T-helper 2 cell (primary cell): ENCODE measurements at places on chromosomes 6 and 20.
A peak's percentile ranks its signal among the peaks of the same experiment; 100 is the strongest.

DNA sequence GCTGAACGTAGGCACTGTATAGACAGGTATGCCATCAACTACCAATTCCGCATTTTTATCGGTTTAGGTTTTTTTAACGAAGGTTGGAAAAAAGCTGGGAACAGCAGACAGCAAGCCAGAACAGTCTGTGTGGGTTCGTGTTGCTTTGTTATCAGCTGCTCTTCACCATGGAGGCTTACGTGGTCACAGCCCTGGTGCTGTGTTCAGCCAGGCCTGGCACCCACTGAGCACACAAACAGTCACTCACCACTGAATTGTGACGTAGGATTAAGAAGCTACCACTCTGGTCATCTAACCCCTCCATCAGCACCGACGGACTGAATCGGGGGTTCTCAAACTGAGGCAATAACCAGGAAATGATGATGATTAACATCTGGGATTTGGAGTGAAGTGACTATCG, 13.2 kb downstream of the FAM210B start:
- DNase-seq, result no peak

- no peak for DNase-seq
Observed at GRCh38 chr20:61697666-61698597, 367.7 kb downstream of the TAF4 start.

- no peak for DNase-seq
Observed at GRCh38 chr6:170136541-170137175, 154.2 kb downstream of the DLL1 start.

DNA sequence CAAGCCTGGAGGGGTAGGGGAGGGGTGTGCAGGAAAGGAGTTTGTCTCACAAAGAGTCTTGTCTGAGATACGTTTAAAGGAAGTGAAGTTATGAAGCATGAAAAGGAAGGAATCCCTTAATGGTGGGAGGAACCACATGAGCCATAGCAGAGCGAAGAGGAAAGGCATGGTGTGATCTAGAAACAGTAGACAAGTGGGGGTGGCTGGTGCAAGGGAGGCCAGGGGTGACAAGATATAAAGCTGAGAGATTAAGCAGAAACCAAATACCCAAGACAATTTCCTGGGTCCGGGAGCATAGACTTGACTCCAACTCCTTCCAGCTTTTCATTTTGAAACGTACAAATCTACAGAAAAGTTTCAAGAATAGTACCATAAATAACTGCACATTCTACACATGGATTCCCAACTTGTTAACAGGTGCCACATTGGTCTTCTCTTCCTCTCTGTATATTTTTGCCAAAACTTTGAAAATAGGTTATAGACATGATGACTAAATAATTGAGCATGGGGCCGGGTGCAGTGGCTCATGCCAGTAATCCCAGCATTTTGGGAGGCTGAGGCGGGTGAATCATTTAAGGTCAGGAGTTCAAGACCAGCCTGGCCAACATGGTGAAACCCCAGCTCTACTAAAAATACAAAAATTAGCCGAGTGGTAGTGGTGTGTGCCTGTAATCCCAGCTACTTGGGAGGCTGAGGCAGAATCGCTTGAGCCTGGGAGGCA, 211.6 kb downstream of the SLC24A3 start:
- DNase-seq, result no peak

DNA sequence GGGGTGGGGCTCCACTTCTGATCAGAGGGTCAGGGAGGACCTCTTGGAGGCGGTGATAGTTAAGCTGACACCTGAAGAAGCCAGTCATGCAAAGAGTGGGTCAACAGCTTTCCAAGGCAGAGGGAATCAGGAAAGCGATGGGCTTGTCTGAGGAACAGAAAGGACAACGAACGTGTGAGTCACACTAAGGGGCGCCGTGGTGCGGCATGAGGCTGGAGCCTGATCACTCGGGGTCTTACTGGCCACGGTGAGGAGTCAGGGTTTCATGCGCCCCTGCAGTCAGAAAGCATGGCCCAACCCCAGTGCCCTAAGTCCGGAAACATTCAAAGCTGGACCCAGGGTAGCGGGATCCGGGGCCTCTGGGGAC, 50.6 kb upstream of the SLC32A1 start:
- DNase-seq, result no peak

DNA sequence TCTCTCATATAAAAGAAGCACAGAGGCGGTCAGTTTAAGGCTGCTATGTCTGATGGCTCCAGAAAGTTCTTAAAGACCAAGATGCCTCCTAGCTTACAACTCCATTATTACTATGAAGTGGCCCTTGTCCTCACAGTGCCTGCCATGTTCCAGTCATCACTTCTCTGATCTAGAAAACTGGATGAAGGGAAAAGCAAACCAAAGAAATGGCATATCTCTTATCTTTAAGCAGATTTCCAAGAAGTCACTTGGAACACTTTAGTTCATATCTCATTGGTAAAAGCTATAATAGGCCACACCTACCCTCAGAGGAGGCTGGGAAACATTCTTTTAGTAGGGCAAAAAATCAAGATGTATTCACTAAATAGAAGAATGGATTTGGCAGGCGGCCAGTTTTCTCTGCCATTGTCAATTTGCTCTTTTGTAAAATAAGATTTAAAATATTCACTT, 289.6 kb downstream of the TBC1D7 start:
- no peak for DNase-seq

GRCh38 chr6:87606199-87606598, 16.3 kb downstream of the ORC3 start:
- no peak for DNase-seq

DNA sequence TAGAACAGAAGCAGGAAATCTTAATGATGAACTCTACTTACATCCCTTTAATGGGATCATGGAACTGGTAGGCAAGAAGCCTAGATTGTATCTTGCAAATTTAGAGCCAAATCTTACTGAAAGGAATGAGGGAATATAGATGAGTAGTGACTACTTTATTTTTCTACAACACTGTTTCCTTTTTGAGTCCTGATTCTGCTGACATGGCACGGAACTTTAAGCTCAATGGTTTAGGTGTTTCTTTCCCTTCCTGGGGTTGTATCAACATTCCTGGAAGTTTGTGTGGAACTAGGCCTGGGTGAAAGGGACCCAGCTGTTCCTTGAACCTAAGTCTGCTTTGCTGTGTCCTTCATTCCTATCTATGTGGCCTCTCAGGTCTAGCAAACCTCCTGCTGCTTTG, 705.3 kb upstream of the FLRT3 start:
- DNase-seq, result no peak

GRCh38 chr6:16446273-16446672, 207.9 kb downstream of the GMPR start:
- DNase-seq, result no peak

- no peak for DNase-seq
Observed at GRCh38 chr6:92281571-92282076, 1137.7 kb downstream of the EPHA7 start.

- no peak for DNase-seq
Observed at GRCh38 chr6:86723729-86724128, 213.6 kb upstream of the HTR1E start.

GRCh38 chr6:170279977-170280688, 10.7 kb downstream of the DLL1 start:
- DNase-seq, result peak; percentile 56

DNA sequence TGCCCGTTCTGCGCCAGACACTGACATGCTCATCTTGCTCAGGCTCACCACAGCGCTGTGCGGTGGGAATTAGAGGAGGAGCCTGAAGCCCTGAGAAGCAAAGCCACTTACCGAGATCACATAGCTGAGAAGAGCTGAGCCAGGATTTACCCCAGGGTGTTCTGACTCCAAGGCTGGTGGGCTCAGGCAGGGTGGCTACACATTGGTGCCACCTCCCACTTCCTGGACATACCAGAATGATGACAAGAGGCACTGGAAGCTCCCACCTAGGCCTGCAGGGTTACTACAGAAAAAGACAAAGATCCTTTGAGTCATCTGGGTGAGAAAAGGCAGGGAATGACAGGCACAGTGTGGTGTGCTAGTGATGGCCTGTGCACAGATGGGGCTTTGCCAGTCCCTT, 24.4 kb upstream of the FKBP1A start:
- DNase-seq, result no peak

GRCh38 chr6:158963020-158963808, 36.8 kb downstream of the RSPH3 start:
- DNase-seq, result no peak

DNA sequence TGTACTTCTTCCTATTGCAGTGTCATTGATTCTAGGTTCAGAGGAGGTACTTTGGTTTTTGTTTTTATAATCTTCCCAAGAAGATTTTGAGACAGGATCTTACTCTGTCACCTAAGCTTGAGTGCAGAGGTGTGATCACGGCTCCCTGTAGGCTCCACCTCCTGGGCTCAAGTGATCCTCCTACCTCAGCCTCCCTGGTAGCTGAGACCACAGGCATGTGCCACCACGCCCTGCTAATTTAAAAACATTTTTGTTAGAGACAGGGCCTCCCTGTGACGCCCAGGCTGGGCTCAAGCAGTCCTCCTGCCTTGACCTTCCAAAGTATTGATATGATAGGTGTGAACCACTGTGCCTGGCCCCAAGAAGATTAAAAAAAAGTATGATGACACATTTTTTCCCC, 3.4 kb upstream of the SLC17A5 start:
- DNase-seq, result no peak

GRCh38 chr6:161716176-161716575, 442.3 kb upstream of the AGPAT4 start:
- DNase-seq, result no peak

GRCh38 chr6:156280065-156280464, 497.1 kb upstream of the ARID1B start:
- no peak for DNase-seq

DNA sequence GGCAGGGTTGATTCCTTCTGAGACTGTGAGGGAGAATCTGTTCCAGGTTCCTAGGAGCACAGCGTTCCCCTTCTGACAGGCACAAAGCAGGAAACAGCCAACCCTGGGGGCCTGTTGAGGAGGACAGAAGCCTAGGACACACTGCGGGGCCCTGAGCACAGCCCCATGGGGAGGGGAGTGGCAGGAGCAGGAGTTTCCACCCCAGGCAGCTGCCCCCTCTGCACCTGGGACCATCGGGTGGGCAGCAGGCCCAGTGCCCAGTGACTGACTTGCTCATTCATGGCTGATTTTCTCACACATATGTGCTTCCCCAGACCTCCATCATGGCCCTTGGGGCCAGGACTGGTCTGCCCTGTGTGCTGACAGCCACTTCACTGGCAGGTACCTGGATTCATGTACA, 6.2 kb upstream of the SLC22A1 start:
- DNase-seq, result no peak

GRCh38 chr6:77178821-77179220, 284.5 kb downstream of the HTR1B start:
- no peak for DNase-seq

- DNase-seq, result no peak
Observed at GRCh38 chr6:136158387-136158821, 91.7 kb downstream of the MTFR2 start.

GRCh38 chr6:122482750-122483080, 11.1 kb upstream of the SERINC1 start:
- no peak for DNase-seq

DNA sequence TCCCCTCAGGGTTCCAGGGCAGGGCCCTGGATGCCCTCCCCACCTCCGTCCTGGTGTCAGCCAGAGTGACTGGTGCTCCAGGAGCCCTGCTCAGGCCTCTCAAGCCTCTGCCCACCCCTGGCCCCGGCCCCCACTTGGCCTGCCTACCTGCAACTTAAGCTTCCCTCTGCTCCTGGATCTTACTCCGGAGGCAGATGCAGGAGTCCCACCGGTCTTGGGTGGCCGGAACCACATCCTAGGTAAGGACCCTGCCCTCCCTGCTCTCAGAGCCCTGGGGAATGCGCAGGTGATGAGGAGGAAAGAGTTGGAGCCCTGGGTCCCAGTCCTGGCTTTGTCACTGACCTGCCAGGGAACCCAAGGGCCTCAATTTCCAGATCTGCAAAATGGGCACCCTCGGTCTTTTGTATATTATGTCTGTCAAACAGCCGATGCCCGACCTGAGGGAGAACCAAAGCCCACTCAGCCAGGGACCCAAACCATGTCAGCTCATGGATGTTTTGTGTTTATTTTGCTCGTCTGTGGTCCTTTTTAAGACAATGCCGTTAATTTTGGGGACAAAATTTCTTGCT, 34.5 kb upstream of the BPIFA2 start:
- no peak for DNase-seq

- DNase-seq, result no peak
Observed at GRCh38 chr6:131958542-131959470, 7.6 kb upstream of the CCN2 start.

GRCh38 chr6:107062691-107063090, 34.7 kb downstream of the MTRES1 start:
- DNase-seq, result no peak

GRCh38 chr20:33753763-33754162, 22.0 kb downstream of the ZNF341 start:
- DNase-seq, result no peak

GRCh38 chr20:13661070-13661685, 22.4 kb upstream of the TASP1 start:
- DNase-seq, result no peak

GRCh38 chr6:51792273-51793030, 295.0 kb downstream of the PKHD1 start:
- no peak for DNase-seq

- DNase-seq, result no peak
Observed at GRCh38 chr6:80439721-80440470, 333.4 kb downstream of the BCKDHB start.

GRCh38 chr20:10014431-10014830, 20.4 kb upstream of the ANKEF1 start:
- no peak for DNase-seq

DNA sequence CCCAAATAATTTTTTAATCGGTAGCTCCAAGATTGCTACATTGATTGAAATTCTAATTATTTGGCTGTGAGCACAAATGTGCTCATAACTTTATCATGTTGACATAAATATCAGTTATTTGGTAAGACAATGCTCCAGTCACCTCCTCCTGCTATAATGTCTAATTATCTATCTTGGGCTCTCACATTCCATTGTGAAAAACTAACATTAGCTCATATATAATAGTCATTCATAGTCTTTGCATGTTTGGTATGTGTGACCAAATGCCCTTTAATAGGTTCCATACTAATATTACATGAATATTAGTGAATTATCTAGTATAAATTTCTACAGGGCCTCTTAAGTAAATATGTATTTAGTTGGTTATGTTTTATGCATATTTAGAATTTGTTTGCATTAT, 185.6 kb upstream of the MCHR2 start:
- DNase-seq, result no peak

DNA sequence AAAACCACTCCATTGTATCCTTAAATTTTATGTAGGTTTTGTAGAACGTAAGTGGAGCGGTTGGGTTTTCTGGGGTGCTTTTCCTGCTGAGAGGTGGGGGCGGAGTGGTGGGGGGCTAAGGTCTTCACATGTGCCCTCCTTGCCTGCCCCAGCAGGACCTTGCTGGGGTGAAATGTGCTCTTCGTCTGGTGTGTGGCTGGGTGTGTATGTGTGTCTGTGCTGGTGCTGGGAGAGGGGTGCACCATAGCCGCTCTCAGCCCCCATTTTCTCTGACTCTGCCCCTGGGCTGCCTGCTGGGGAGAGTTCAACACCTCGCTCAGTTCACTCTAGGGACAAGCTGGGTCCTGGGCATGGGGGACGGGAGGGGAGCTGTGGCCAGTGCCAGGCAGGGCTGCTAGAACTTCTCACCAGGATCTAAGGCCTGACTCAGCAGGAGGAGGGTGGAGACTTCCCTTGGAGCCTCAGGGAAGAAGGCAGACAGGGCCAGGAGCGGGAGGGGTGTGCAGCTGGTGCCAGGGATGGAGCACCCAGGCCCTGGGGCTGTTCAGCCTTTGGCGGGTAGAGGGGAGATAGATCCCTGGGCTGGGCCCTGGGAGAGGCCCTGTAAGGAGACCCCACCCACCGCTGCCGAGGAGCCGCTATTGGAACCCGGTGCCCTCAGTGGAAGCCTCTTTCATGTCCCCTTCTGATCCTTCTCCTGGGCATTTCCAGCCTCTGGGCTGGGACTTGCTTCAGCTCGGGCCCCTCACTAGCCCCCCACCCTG, 4.8 kb downstream of the SOX18 start:
- DNase-seq, result no peak

- DNase-seq, result no peak
Observed at GRCh38 chr6:111549746-111550145, 55.9 kb downstream of the TRAF3IP2 start.
